ENCODE measurements at places on chromosomes 4 and X.

DNA sequence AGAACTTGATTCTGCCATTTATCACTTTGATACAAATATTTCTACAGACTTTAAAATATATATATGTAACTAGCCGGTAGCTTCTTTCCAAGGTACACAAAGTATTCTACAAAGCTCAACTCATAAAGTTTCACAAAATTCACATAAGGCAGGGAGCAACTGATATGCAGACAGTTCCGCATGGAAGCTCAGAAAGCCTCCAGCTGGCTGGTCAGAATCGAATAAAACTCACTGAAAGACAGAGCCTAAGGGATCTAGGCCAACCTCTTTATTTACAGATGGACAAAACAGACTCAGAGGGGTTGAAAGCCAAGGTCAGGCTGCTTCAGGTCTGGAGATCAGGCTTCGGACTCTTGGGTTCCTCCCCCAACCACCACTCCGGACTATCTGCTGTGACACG is 130.2 kb downstream of the DCTD start:
- DNase-seq: no peak

DNA sequence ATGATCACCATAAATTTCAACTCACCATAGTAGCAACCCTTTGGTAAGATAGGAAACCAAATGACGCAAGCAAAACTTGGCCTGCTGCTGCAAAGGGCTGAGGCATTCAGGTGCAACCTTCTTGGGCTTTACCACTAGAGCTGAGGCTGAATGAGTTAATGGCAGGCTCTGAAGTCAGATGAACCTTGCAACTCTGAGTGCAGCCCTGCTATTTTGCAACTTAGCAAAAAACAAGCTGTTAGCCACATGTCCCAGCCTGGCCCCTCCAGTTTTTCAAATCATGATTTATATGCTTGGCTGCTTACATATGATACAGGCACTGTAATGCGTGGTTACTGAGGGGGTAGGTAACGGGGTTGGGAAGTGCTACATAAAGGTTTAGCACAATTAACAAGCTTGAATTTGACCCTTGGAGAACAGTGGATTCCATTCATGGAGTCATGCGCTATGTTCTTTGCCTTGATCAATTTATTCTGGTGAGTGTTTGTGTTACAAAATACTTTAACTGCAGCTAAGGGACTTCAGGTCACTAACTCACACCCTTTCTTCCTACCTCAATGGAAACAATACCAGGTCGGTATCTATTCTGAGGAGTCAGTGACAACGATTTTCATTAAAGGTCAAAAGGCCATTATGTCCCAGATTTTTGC is 80.5 kb upstream of the PPARGC1A start:
- no peak for DNase-seq

GRCh38 chrX:12245650-12246645 is 107.7 kb downstream of the FRMPD4 start:
- peak; percentile 1 for DNase-seq

GRCh38 chr4:158681629-158682028 is 9.5 kb downstream of the ETFDH start:
- no peak for DNase-seq

- DNase-seq: peak; percentile 51
Measured at GRCh38 chr4:87977521-87978278, 2.2 kb downstream of the SPP1 start.

DNA sequence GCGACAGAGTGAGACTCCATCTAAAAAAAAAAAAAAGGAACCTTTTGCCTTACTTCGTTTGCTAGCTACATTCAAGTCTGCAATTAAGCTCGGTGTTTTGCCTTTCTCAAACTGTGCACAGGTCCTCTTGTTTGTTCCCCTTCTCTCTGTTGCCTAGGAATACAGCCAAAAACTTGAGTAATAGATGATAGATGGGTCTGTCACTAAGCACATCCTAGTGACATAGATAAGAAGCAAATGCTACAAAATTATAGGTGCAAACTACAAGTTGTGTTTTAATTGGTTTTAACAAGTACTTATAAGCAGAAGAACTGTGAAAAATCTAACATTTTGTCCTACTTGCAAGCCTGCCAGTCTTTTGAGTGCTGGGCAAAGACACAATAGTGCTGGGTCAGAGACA is 95.2 kb downstream of the SNCA start:
- DNase-seq: no peak

DNA sequence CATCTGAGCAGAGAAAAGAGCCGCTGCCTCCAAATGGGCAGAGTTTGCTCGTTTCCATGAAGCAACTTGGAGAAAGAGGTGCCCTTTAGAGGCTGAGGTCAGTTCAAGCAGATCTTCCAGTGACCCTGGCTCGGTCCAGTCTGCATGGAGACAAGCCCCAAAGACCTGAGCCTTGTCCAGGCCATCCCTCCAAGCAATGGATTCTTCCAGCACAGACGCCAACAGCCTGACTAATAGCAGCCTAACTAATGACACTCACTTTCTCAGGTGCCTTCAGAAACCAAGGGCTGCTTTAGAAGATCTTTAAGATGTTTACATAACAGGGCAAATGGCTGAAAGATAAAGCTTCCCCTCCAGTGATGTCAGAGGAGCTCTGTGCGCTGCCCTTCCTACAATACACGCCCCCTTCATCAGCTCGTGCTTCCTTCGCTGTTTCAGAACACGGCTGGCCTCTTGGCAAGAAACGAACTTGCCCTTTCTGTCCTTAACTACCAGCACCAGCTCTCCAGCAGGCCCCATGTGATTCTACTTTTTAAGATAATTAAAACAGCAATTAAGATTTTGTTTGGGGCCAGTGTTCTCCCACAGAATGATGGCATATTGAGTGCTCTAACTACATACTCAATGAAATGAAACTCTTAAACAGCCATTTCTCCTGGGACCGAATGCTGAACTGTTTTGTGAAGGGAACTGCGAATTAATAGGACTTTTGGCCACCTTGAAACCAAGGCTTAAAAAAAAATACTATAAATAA is 119.0 kb downstream of the GPR143 start:
- DNase-seq: peak; percentile 25

- DNase-seq: peak; percentile 82
Measured at GRCh38 chr4:13783800-13784411, 156.4 kb upstream of the BOD1L1 start.

DNA sequence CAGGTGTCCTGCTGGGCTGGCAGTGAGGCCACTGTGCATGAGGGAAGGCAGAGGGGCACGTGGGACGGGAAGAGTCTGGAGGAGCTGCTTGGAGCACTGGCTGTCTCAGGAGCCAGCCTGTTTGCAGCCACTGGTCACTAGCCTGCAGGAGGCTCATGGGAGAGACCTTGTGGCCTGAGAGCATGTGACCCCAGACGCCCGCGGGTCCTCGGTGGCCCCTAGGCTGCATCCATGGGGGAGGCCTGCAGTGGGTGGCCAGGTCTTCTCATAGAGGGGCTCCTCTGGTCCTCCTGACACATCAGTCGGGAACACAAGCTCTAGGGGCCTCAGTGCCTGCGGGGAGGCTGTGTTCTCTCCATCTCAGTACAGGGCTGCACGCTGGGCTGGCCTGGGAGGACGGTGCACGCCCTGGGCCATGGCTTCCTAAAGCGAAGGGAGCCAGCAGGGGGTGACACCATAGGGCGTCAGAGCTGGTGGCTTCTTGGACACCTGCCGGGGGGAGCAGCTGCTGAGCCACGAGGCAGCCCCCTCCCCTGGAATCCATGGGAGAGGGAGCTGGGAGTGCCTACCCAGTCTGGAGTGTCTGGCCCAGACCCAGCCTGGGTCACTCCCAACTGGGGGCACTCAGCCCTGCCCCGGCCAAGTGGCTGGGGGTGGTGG is 12.3 kb downstream of the NAT8L start:
- peak; percentile 46 for DNase-seq

- no peak for DNase-seq
Measured at GRCh38 chrX:38312436-38312835, 14.9 kb downstream of the RPGR start.

GRCh38 chr4:113781439-113782040 is 20.0 kb upstream of the CAMK2D start:
- DNase-seq: peak; percentile 48

DNA sequence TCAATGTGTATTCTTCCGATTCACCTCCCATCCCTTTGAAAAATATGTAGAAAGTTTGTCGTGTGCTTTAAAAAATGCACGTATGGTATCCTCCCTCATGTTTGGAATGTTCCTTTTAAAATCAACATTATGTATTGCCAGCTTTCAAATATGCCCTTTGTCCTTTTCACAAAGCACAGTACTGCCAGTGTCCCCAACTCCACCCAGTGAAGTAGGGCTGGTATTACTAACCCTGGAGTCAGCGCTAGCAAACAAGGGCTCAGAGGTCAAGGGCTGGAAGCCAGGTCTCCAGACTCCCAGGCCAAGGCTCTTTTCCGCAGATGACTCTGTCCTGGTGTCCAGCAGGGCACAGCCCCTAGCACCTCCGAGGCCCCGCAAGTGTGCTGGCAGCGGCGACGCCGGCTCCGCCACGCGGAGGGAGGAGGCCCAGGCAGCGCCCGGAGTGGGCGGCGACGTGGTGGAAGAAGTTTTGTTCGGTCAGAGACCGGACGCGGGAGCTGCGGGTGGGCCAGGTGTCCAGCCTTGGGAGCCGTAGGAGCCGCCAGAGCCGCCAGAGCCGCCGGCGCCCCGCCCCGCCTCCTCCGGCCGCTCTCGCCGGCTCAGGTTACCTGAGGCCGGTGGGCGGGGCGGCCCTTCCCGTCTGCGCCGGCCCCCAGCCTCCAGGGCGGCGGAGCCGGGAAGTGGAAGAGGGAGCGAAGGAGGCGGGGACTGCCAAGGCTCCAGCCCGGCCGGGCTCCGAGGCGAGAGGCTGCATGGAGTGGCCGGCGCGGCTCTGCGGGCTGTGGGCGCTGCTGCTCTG is at the start of gene IL13RA1:
IL13RA1 (plus strand) TSS at position 720 of the 799 bp plus-strand sequence; CDS start at position 753, 33 bp downstream.
- peak; percentile 84 for DNase-seq

- DNase-seq: no peak
Measured at GRCh38 chr4:76307660-76308014, 1.1 kb downstream of the STBD1 start.

DNA sequence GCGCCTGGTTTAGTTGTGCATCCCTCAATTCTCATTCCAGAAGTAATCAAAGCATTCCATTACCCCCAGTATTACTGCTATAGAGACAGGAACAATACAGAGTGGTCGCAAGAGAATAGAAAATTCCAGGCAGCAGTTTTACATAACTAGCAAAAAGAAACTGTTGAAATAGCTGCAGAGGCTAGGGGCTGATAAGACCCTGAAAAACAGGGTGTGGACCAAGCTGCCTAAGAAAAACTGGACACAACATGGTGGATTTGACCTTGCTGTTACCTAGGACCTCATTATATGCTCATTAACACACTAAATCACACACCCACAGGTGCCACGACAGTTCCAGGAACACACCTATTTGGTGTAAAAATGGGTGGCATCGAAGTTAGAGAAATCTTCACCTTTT is 15.4 kb downstream of the EPGN start:
- DNase-seq: no peak

- DNase-seq: peak; percentile 87
Measured at GRCh38 chr4:183905593-183906488, 734 bp downstream of the STOX2 start.

GRCh38 chrX:50818986-50819385 is 5.0 kb upstream of the SHROOM4 start:
- no peak for DNase-seq

DNA sequence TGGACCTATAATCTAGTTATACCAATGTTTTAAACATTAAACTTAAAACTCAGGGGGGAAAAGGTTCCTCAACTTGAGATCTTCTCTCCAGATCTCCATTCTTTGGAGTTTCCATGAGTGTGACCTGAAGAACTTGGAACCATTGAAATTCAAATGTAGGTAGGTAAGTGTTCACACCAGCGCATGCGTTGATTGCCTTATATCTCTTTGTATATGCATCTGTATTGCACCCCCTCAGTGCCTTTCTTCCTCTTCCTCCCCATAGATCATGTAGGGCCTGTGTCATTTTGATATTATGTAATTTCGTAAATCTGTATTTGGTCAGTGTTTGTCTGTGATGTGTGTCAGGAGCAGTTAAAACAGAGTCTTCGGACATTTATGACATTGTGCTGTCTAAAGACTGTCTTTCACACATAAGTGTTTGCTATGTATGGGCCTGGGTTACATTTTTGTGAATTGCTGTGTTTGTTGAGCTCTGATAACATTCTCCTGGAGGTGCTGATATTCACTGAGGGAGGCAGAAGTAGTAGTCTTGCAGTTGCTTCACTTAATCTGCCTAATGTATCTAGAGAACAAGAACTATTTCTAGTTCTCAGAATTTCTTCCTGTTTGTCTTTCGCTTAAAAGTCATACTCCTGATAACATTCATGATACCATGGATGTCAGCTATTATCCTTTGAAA is 126.3 kb downstream of the RAP1GDS1 start:
- DNase-seq: no peak

- DNase-seq: peak; percentile 43
Measured at GRCh38 chrX:118271775-118272174, 74.1 kb upstream of the WDR44 start.

GRCh38 chr4:42159271-42160001 is 7.0 kb upstream of the BEND4 start:
- no peak for DNase-seq

- DNase-seq: peak; percentile 81
Measured at GRCh38 chrX:24025741-24026403, 1.1 kb downstream of the KLHL15 start.

- DNase-seq: peak; percentile 1
Measured at GRCh38 chrX:103830848-103831247, 1.2 kb downstream of the RAB9B start.

DNA sequence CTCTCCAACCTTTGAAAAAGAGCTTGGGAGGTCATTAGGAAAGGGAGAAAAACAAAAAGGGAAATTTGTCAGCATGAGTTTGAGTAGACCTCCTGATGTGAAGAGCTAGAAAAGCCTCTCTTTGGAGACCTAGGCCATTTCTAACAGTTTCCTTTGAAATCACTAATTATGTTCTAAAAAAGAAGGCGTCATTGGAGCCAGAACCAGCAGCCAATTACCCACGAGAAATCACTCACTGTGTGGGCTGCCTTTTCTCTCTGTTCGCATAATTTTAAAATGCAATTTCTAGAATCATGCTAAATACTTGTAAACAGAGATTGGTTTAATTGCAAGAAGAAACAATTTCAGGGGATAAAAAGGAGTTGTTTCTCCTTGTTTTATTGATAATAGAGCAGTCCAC is 246.3 kb upstream of the GATB start:
- no peak for DNase-seq

GRCh38 chrX:13638826-13639225 is 14.1 kb upstream of the TCEANC start:
- DNase-seq: peak; percentile 6

DNA sequence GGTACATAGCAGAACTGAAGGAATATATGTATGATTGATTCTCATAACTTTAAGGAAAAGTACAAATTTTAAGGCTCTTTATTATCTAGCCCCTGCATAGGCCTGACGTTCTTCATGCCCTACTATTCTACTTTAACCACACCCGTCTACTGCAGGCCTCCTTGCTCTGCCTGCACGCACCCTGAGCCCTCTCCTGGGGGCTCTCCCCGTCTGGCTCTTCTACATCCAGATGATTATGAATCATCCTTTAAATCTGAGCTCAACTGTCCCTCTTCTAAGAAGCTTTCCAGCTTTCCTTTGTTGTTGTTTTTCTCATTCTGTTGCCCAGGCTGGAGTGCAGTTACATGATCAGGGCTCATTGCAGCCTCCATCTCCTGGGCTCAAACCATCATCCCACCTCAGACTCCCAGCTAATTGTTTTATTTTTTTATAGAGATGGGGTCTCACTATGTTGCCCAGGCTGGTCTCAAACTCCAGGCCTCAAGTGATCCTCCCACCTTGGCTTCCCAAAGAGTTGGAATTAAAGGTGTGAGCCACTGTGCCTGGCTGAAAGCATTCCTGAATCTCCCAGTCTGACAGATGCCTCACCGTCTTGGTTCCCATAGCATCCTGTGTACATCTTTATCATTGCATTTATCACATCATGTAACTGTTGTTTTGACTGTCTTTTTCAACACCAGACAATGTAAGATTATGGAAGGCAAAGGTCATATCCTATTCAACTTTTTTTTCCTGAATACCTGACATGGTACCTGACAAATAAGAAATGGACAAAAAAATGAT is 89.2 kb downstream of the WDFY3 start:
- DNase-seq: no peak
